ENCODE measurements at places on chromosomes 11 and 22.

GRCh38 chr22:27110665-27111451 lies 453.5 kb downstream of the MIAT start:
- no peak for DNase-seq

GRCh38 chr11:45155058-45155551 lies 8.7 kb downstream of the PRDM11 start:
- no peak for DNase-seq

DNA sequence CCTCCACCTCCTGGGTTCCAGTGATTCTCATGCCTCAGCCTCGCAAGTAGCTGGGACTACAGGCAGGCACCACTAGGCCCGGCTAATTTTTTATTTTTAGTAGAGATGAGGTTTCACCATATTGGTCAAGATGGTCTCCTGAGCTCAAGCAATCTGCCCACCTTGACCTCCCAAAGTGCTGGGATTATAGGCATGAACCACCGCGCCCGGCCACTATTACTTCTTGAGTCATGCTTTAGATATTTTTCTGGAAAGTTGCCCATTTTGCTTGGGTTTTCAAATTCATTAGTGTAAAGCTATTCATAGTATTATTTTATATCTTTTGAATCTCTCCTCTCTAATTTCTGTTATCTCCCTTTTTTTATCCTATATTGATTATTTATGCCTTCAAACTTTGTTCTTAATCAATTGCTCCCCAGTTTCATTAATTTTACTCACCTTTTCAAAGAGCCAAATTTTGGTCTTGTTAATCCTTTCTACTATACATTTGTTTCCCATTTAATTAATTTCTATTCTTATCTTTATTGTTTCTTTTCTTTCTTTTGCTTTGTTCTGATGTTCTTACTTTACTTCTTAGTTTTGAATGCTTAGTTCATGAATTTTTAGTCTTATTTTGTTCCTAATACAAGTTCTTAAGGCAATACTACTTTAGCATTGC lies 10.3 kb upstream of the RAC2 start:
- no peak for DNase-seq

DNA sequence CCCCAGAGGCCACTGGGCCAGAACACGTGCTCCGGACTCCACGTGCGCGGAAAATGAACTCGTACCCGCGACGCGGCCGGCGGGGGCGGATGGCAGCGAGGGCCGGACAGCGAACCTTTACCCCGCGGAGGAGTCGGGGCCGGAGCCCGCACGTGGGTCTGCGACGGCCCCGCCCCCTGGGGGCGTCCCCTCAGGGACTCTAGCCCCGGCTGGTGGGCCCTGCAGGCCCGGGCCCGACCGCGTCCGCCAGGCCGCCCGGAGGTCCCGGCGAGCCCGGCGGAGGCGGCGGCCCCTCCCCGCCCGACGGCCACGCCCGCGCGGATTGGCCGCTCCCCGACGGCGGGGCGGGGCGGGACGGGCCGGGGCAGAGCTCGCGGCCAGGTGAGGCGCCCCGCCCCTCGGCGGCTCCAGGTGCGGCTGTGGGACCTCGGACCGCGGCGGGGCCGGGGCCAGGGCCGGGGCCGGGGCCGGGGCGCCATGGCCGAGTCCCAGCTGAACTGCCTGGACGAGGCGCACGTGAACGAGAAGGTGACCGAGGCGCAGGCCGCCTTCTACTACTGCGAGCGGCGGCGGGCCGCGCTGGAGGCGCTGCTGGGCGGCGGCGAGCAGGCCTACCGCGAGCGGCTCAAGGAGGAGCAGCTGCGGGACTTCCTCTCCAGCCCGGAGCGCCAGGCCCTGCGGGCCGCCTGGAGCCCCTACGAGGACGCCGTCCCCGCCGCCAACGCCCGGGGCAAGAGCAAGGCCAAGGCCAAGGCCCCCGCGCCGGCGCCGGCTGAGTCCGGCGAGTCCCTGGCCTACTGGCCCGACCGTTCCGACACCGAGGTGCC lies at the start of gene FAM83F:
TSS of gene FAM83F (plus strand) at position 389 of the 827 bp plus-strand sequence. CDS start at position 478, 89 bp downstream.
- DNase-seq = no peak

GRCh38 chr11:17379383-17380180 lies 8.9 kb downstream of the KCNJ11 start:
- no peak for DNase-seq

- DNase-seq = no peak
Observed at GRCh38 chr11:15055620-15056356, 17.6 kb upstream of the CALCB start.

DNA sequence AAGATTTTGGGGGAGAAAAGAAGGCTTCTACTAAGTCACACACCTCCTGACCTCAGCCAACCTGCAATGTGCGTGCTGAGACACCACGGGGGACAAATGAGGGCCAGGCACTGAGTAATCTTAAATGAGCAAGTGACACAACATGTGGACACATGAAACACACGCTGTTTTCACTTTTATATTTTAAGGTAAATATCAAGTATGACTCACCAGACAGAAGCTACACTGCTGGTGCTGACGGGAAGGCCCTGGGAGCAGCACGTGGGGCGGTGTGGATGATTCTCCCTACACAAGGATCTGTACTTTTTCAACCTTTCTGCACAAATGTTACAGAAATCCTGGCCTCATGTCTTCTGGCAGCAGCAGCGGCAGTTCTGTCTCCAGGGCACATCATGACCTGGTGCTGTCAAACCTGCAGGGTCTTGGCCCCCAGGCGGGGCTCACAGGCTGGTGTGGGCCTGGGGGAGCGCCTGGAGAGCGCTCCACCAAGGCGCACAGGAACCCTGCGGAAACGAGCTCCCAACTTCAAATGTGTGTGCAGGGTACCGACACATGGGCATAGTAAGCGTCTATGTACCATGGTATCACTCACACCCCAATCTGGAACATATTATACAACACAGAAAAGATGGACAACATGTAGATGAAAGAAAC lies 61.7 kb downstream of the DGCR2 start:
- DNase-seq = no peak

- no peak for DNase-seq
Observed at GRCh38 chr11:40732132-40732531, 727.3 kb downstream of the LRRC4C start.

DNA sequence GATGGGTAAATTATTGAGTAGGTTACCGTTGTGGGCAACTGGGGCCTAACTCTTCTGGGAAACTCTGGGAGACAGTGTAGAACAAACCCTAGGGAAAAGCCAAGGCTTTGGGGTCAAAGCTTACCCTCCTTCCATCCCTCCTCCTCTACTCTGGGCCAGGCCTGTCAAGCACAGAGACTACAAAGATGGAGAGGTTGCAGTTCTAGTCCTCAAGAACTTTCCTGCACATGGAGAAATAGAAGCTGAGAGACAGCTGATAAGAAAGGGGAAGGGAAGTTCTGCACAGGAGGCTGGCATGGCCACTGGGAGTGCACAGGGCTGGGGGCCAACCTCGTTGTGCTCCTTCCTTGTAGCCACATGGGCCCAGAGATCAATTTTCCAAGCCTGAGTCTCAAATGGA lies 67.2 kb upstream of the ALX4 start:
- no peak for DNase-seq

DNA sequence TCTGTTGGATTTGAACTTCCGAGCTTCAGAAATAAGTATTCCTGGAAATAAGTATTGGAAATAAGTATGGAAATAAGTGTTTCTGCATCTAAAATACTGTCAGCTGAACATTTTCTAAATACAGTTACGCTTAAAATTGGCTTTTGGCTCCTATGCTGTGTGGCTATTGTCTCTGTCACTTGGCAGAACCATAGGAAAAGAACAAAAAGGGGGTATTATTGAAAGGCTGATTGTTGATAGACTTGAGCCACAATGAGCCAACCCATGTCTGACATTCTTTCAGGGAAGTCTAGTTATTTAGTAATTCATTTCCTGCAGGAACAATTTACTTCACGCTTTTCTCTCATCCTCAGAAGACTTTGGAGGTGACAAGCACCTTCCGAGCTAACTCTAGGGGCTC lies 32.5 kb upstream of the LARGE1 start:
- DNase-seq = peak; percentile 16

- DNase-seq = peak; percentile 49
Observed at GRCh38 chr11:130124096-130124495, 35.5 kb upstream of the ST14 start.

GRCh38 chr11:85379066-85379465 lies 248.1 kb downstream of the DLG2 start:
- no peak for DNase-seq

- DNase-seq = no peak
Observed at GRCh38 chr22:46454504-46455269, 82.7 kb downstream of the CELSR1 start.

GRCh38 chr22:23178512-23179254 lies 1.6 kb upstream of the BCR start:
- peak; percentile 85 for DNase-seq

DNA sequence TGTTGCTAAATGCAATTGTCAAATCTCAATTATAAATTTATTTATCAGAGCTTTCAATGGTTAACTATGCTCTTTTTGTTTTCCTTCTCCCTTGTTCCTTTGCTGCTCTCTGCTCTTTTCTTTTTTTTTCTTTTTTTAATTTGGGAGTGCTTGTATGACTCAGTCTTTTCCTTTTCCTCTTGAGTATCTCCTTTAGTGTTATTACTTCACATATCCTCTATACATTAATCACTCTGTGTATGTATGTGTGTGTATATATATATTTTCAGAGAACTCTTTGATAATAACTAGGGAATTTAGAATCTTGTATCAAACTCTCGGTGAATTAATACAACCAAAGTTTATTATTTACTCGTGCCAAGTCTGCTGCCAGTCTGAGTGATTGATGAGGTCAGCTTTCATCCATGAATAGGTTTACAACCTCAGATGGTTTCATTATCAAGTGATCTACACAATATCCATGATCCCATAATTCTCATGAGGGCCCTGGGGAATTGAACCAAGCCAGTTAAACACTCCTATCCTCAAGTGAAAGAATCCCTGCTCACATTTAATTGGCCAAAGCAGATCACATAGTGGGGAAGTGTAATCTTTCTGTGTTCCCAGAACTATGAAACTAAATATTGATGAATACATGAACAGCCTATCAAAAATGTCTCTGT lies 743.4 kb upstream of the CNTN5 start:
- no peak for DNase-seq

DNA sequence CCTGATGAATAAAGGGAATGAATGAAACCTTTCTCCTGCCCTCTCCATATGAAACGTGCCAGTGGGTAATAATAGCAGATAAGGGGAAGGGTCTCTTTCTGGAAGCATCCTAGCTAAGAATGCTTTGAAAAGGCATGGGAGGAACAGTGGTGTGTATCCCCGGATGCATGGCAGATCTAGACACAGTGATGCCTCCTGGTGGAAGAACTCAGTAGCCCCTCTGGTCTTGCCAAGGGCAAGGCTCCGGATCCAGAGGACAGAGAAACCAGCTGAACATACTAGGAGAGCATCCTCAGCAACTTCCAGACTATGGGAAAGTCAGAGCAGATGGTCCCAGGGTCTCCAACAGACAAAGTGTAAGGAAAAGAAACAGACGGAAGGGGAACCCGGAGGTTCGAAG lies 6.4 kb downstream of the BAIAP2L2 start:
- DNase-seq = no peak

GRCh38 chr11:28999620-29000019 lies 891.4 kb downstream of the METTL15 start:
- DNase-seq = no peak

- no peak for DNase-seq
Observed at GRCh38 chr11:107860688-107861087, 2.1 kb upstream of the SLC35F2 start.

DNA sequence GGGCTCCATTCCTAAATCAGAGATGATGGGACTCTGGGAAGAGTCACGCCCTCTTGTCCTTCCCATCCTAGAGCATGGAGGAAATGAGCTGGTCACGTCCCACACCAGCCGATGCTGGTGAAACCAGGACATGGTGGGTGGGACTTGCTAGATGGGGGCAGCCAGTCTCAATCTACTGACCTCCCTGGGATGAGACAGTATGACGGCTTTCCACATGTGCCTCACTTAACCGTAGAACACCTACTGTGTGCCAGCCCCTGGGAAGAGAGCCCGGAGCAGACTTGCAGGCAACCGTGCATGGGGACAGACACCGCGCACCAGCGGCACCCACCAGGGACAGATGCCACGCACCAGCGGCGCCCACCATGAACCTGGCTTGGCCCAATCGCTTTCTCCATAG lies 3.8 kb downstream of the OSBPL5 start:
- no peak for DNase-seq

DNA sequence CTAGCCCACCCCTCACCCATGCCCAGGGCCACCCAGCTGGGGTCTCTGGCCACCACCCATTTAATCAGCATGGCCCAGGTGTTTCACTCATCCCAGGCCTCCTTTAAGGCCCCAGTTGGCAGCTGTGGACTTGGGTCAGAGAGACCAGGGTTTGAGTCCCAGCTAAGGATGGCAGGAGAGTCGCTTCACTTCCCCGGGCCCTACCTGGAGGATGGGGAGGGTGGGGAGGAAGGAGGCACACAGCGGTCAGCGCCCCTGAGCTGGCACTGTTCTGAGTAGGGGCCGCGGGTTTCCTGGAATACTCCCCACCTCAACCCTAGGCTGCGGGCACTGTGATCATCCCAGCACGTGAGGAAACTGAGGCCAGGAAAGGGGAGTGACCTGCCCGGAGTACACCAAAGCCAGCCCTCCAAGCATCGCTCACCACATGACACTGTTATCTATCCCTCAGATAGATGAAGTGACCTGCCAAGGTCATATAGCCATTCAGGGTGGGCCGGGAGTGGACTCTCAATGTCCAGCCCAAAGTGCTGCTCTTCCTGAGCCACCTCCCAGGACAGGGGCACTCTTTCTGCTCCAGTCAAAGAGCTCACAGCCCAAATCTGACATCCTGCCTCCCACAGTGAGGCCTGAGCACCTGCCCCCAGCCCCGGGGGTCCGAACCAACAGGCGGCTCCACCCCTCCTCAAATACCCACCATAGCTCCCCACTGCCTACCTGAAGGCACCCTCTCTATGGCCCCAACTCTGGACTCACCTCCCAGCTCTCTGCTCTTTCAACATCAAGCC lies 3.4 kb upstream of the ATP5MGL start:
- DNase-seq = no peak

GRCh38 chr11:11998091-11998781 lies 10.2 kb downstream of the DKK3 start:
- no peak for DNase-seq

DNA sequence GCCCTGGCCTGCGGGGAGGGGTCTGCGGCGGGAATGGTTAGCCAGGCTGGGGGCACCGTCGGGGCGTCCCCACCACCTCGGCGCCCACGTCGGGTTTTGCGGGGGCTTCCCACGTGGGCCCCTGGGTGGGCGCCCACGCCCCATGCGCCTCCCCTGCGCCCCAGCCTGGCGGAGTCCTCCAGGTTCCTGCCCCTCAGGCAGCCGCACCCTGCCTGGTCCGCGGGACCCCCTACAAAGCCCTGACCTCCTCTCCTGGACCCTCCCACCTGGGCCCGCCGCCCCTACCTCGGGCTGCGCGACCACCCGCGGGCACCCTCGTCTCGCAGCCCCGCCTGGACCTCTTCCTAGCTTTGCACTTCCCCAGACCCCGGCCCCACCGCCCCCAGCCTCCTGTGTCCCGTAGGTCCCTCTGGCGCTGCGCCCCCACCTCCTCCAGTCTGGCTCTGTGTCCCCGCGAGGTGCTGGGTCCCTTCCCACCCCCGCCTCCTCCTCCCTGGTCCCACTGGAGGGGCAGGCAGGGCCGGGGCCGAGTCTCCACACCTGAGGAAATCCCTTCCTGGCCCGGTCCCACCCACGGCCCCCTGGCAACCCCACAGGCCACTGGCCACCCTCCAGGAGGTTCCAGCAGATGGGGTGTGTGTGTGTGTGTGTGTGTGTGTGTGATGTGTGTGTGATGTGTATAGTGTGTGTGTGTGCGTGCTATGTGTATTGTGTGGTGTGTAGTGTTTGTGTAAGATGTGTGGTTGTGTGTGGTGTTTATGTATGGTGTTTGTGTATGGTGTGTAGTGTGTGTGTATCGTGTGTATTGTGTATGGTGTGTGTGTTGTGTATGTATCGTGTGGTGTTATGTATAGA lies 11.8 kb downstream of the PIM3 start:
- DNase-seq = no peak
